ENCODE measurements at places on chromosomes 12 and 14.

- no peak for DNase-seq
These were observed 173.0 kb downstream of the STXBP6 start for GRCh38 chr14:24876996-24877395.

GRCh38 chr12:50214018-50214417, 46.8 kb upstream of the CERS5 start:
- no peak for DNase-seq

DNA sequence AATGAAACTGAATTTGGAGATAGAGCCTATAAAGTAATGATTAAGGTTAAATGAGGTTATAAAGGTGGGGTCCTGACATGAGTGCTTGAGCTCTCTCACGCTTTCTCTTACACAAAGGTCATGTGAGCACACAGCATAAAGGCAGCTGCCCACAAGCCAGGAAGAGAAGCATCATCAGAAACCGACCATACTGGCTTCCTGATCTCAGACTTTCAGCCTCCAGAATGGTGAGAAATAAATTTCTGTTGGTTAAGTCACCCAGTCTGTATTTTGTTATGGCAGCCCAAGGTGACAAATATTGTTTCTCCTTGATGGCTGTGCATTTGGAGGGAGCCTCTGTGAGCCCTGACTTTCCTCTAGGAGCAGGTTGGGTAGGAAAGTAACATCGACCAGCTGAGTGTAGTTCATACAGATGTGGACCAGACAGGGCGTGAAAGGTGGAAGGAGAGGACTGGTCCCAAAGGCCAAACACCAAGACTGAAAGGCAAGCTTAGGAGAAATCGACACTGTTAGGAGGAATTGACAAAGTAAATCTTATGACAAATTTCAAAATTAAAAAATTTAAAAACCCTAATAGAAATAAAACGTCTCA, 97.6 kb upstream of the SLC38A2 start:
- DNase-seq: no peak

DNA sequence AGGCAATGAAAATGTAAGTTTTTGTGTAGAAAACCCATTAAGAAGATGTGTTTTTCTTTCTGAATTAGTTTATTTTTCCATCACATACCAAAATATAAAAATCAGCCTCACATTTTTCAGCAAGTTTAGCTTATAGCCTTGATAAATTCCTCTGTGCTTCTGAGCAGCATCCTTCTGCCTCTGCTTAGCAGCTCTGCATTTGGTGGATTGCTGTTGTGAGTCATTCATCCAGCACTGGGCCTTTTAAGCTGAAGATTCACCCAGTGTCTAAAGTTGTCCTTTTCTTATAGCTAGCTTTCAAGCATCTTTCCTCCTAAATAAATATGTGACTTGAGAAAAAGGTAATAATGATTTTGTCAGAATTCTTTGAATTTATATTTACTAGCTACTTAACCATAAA, 206.1 kb downstream of the PCNX1 start:
- DNase-seq: no peak

DNA sequence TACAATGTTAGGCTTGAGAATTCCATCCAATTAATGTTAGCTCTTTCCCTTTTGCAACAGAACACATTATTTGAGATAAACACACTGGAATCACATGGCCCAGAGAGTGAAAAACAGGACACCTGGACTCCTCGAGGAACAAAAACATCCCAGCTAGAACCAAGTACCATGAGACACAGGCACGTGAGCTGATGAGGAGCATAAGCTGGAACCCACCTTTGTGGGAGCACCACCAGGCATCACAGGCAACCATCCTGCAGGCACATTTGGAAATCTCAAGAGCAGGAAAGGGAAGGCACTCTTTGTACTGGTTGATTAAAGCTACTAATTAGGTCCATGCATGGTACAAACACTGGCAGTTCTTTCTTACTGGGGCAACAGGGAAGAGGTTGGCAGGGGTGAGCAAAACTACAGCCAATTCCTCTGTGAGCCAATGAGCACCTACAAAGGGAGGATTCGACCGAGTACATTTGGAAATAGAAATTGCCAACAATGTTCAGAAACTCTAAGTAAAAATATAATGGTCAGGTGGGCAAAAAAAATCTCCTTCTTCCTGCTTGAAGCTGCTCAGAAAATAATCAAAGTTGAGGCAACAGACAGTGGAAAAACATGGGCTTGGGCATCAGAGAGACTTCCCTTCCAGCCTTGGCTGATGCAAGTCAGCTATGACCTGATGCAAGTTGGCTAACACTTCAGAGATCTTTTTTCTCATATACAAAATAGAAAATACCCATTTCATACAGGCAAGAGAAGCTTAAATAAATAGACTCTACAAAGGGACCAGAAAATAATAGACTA, 216.7 kb downstream of the NUAK1 start:
- DNase-seq: no peak

GRCh38 chr14:60506985-60507829, 1.7 kb upstream of the SIX6 start:
- DNase-seq: no peak
